ENCODE measurements at places on chromosomes 6 and 20. TPM values are rescaled to one million over a fixed set of nuclear protein-coding genes. Genes with fewer than 3 reads are reported as not detected.

Gene RAB44
- not detected for polyA plus RNA-seq

Gene MAN1A1
- polyA plus RNA-seq = 33.9 TPM

Gene VTA1
- 38.9 TPM for polyA plus RNA-seq

Gene NKAIN4
- polyA plus RNA-seq = not detected

Gene GNMT
- polyA plus RNA-seq = not detected

Gene EMILIN3
- polyA plus RNA-seq = not detected

Gene KIF6
- not detected for polyA plus RNA-seq

Gene SUMO4
- polyA plus RNA-seq = 0.94 TPM

Gene OVOL2
- not detected for polyA plus RNA-seq

Gene RALY
- polyA plus RNA-seq = 271 TPM

- H3K4me3 ChIP-seq = no peak overlapping the region
- H3K27me3 ChIP-seq = peaks cover 16% of the 10 kb centered on the region
- H3K4me1 ChIP-seq = peaks cover 11% of the 10 kb centered on the region
- DNase-seq = no peak
- no peak overlapping the region for H3K27ac ChIP-seq
Measured at GRCh38 chr6:33957131-33957891, 153.5 kb upstream of the MLN start.

GRCh38 chr20:17934141-17934862, 34.3 kb downstream of the SNX5 start:
- no peak overlapping the region for H3K27ac ChIP-seq
- H3K27me3 ChIP-seq = peaks cover 2% of the 10 kb centered on the region
- H3K4me1 ChIP-seq = peaks cover 15% of the 10 kb centered on the region
- H3K4me3 ChIP-seq = no peak overlapping the region
- peaks cover 4% of the 10 kb centered on the region for H3K36me3 ChIP-seq

DNA sequence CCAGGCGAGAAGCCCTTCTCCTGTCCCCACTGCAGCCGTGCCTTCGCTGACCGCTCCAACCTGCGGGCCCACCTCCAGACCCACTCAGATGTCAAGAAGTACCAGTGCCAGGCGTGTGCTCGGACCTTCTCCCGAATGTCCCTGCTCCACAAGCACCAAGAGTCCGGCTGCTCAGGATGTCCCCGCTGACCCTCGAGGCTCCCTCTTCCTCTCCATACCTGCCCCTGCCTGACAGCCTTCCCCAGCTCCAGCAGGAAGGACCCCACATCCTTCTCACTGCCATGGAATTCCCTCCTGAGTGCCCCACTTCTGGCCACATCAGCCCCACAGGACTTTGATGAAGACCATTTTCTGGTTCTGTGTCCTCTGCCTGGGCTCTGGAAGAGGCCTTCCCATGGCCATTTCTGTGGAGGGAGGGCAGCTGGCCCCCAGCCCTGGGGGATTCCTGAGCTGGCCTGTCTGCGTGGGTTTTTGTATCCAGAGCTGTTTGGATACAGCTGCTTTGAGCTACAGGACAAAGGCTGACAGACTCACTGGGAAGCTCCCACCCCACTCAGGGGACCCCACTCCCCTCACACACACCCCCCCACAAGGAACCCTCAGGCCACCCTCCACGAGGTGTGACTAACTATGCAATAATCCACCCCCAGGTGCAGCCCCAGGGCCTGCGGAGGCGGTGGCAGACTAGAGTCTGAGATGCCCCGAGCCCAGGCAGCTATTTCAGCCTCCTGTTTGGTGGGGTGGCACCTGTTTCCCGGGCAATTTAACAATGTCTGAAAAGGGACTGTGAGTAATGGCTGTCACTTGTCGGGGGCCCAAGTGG, 5.3 kb downstream of the SNAI1 start:
- peaks cover 4% of the 10 kb centered on the region for H3K4me1 ChIP-seq
- H3K27me3 ChIP-seq = peaks cover 10% of the 10 kb centered on the region

GRCh38 chr20:1684872-1685271, 27.3 kb upstream of the SIRPG start:
- H3K4me1 ChIP-seq = no peaks in the 10 kb centered on the region
- no peak overlapping the region for H3K4me3 ChIP-seq
- H3K27ac ChIP-seq = no peak overlapping the region
- DNase-seq = no peak
- peaks cover 7% of the 10 kb centered on the region for H3K27me3 ChIP-seq
- no peaks in the 10 kb centered on the region for H3K36me3 ChIP-seq

DNA sequence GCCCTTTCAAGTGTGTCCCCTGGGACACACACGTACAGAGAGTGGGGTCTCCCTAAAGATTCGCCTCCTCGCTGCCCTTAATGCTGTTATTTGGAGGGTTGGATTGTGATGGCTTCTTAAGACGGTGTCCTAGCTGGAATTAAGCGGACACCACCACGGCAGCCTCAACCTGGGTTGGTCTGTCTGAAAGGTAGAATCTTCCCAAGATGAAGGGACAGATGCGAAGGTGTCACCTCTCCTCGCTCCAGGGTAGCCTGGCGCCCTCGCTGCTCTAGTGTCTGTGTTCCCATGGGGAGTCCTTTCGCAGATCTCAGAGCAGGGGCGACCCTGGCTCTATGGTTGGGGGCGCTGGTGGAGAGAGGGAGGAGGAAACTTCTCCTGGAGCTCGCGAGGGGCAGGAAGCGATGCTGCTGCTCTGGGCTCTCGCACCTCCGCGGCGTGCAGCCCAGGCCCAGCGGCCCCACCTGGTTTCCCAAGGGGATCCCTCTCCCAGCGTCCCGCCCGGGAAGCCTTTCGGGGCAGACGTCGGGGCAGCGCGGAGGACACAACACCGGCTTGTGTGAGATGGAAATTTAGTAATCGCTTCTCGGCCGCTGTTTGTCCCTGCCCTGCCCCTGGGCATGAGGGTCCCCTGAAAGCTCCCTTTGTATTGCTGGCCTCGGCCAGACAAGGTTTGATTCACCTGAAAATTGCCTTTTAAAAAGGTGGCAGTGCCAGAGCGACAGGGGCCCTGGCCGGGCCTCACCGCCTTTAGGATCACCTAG, 1.7 kb downstream of the RSPO3 start:
- no peak overlapping the region for H3K4me3 ChIP-seq
- H3K36me3 ChIP-seq = peaks cover 4% of the 10 kb centered on the region
- H3K27me3 ChIP-seq = peaks cover 28% of the 10 kb centered on the region
- no peak for DNase-seq
- H3K27ac ChIP-seq = no peak overlapping the region

DNA sequence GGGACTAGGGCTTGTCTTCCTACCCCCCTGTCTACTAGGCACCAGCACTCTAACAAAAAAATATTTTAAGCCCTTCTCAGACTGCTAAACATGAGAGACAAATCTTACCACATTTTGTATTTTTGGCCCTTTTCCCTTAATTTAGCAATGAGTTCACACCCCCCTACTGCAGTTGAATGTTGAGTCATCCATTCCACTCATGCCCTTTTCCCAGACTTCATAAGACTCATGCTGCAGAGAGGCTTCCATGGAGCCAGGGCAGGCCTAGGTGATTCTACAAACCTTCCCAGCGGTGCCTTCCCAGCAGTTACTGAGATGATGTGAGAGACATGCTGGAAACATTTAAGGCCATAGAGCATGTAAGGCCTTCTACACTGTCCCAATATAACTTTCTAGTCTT, 53.9 kb downstream of the PXDC1 start:
- no peaks in the 10 kb centered on the region for H3K4me1 ChIP-seq
- H3K27ac ChIP-seq = no peak overlapping the region
- no peaks in the 10 kb centered on the region for H3K36me3 ChIP-seq
- no peak for DNase-seq
- H3K4me3 ChIP-seq = no peak overlapping the region

DNA sequence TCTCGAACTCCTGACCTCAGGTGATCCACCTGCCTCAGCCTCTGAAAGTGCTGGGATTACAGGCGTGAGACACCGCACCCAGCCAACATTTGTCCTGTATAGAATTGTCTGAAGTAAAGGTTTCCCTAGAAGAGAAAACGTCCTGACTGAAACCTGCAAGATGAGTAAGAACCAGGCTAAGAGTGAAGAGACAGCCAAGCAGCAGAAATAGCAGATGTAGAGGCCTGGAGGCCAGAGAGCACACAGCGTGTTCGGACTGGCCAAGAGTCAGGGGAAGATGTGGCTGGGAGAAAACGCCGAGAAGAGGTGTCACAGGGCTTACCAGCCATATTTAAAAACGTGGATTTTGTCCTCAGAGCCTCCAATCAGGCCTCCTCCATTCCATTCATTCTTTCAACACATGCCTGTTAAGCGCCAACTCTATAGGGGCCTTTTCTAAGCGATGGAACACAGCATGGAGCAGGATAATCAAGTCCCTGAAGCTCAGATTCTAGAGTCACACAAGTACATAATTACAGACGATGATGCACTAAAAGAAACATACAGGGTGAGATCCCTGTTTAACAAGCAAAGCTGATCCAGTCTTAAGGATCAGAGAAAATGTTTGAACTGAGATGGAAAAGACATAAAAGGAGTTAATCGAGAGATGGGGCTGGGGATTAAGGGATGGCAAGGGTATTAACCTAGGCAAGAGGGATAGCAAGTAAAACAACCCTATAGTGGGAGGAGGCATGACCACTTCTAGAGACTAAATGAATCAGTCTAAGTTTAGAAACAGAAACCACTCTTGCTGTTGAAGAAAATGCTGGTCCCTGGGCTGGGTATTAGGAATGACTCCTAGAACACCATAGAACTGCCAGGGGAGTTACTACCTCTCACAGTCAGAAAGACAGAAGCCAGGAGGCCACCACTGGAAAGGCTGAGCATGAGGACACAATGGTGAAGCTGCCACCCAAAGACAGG, 4.8 kb downstream of the ZCCHC3 start:
- H3K4me1 ChIP-seq = peaks cover 29% of the 10 kb centered on the region
- H3K27ac ChIP-seq = peak overlapping the region; percentile 5

GRCh38 chr20:17210983-17211382, 15.9 kb upstream of the PCSK2 start:
- no peak overlapping the region for H3K4me3 ChIP-seq
- no peaks in the 10 kb centered on the region for H3K4me1 ChIP-seq
- no peak for DNase-seq
- peaks cover 4% of the 10 kb centered on the region for H3K27me3 ChIP-seq
- H3K36me3 ChIP-seq = no peaks in the 10 kb centered on the region

DNA sequence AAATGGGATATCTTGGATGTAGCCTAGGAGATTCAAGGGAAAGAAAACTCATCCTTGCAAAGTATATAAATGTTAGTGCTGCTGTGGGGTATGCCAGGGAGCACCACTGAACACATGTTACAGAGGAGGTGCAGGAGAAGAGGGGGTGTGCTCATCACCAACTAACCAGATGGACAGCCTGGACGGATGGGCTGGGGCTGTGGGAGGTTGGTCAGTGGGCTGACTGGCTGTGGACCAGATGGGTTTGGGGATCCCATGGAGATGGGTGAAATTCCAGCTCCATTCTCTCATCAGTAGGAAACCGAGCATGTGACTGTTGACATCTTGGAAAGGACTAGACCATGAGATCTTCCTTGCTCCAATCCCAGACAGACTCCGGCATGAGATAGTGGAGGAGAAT, 201.0 kb downstream of the LRFN2 start:
- H3K27ac ChIP-seq = no peak overlapping the region
- peaks cover 43% of the 10 kb centered on the region for H3K4me1 ChIP-seq
- H3K36me3 ChIP-seq = no peaks in the 10 kb centered on the region
- peaks cover 2% of the 10 kb centered on the region for H3K27me3 ChIP-seq
- H3K4me3 ChIP-seq = no peak overlapping the region

DNA sequence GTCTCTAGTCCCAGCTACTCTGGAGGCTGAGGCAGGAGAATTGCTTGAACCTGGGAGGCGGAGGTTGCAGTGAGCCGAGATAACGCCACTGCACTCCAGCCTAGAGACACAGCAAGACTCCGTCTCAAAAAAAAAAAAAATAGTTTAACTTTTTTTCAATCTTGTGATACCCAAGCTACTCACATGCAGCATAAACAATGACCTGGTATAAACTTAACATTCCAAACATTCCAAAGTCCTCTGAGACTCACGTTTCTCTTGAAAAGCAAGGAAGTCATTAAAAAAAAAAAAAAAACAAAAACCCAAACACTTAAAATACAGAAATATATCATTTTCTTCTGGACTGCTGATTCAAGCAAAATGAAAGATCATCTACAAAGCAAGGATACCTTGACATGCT, 14.3 kb downstream of the CRNKL1 start:
- H3K4me3 ChIP-seq = no peak overlapping the region
- DNase-seq = no peak
- H3K27me3 ChIP-seq = no peaks in the 10 kb centered on the region
- H3K36me3 ChIP-seq = peaks cover 23% of the 10 kb centered on the region
- H3K4me1 ChIP-seq = no peaks in the 10 kb centered on the region
- no peak overlapping the region for H3K27ac ChIP-seq

DNA sequence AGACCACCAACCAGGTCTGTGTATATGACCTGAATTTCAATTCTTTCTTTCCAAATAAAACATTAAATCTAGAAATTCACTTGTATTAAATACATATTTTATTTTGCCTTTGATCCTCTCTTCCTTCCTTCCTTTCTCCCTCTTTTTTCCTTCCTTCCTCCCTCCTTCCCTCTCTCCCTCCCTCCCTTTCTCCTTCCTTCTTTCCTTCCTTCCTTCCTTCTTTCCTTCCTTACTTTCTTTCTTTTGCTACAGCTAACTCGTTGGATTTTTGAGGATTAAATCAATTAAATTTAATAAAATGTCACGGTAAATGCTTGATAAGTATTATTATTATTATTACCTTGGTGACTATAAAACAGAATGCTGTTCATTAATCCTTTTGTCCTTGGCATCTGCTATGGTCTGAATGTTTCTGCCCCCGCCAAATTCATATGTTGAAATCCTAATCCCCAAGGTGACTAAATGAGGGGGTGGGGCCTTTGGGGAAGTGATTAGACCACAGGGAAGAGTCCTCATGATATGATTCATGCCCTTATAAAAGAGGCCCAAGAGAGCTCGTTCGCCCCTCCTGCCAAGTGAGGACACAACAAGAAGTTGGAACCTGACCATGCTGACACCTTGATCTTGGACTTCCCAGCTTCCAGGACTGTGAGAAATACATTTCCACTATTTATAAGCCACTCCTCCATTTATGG, 67.6 kb upstream of the BTBD3 start:
- no peaks in the 10 kb centered on the region for H3K4me1 ChIP-seq
- H3K27me3 ChIP-seq = no peaks in the 10 kb centered on the region
- no peak overlapping the region for H3K27ac ChIP-seq

DNA sequence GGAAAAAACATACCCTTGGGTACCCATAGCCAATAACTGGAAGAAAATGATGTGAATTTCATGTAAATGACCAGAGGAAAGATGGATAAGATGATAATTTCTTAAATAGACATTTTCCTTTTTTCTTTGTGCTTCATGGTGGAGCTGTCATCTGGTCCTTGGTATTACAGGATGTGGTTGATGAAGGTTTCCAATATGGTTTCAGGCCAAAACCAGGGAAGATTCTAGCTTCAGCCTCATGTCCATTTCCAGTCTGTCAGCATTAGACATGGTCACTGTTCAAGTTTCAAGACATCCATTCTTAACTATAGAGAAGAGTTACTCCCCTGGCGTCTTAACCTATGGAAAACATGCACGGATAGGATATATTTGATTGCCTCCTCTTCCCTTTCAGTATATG, 63.6 kb downstream of the SSR1 start:
- no peak overlapping the region for H3K4me3 ChIP-seq
- no peak overlapping the region for H3K27ac ChIP-seq
- H3K4me1 ChIP-seq = no peaks in the 10 kb centered on the region
- peaks cover 4% of the 10 kb centered on the region for H3K27me3 ChIP-seq
